ENCODE measurements at places on chromosomes 2 and 18.

- no peak for DNase-seq
Measured at GRCh38 chr18:22254088-22254487, 84.7 kb downstream of the GATA6 start.

GRCh38 chr18:685438-685837 is 27.0 kb downstream of the ENOSF1 start:
- DNase-seq: no peak

DNA sequence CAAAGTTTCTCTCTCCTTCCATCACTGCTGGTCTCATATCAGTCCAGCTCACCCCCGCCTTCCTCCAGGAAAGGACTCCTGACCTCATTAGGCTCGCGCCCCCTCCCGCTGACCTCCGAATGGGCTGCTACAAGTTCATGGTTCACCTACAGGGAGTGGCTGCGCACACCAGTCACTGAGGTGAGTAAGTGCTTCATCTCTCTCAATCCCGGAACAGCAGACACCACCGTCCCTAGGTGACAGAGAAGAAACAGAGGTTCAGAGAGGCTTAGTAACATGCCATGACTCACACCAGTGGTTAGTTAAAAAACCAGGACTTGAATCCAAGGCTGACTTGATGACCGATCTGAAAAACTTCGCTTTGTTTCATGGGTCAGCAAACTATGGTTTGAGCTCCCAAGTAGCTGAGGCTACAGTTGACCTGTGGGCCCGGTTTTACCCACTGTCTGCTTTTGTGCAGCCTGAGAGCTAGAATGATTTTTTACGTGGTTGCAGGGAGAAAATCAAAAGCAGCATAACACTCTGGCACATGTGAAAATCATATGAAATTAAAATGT is 42.0 kb downstream of the ZFP36L2 start:
- DNase-seq: no peak

GRCh38 chr2:9278439-9278838 is 71.8 kb downstream of the ASAP2 start:
- DNase-seq: no peak

GRCh38 chr2:95667480-95667879 is 75.7 kb downstream of the TRIM43 start:
- no peak for DNase-seq

GRCh38 chr2:207313947-207314346 is 148.2 kb upstream of the KLF7 start:
- no peak for DNase-seq

DNA sequence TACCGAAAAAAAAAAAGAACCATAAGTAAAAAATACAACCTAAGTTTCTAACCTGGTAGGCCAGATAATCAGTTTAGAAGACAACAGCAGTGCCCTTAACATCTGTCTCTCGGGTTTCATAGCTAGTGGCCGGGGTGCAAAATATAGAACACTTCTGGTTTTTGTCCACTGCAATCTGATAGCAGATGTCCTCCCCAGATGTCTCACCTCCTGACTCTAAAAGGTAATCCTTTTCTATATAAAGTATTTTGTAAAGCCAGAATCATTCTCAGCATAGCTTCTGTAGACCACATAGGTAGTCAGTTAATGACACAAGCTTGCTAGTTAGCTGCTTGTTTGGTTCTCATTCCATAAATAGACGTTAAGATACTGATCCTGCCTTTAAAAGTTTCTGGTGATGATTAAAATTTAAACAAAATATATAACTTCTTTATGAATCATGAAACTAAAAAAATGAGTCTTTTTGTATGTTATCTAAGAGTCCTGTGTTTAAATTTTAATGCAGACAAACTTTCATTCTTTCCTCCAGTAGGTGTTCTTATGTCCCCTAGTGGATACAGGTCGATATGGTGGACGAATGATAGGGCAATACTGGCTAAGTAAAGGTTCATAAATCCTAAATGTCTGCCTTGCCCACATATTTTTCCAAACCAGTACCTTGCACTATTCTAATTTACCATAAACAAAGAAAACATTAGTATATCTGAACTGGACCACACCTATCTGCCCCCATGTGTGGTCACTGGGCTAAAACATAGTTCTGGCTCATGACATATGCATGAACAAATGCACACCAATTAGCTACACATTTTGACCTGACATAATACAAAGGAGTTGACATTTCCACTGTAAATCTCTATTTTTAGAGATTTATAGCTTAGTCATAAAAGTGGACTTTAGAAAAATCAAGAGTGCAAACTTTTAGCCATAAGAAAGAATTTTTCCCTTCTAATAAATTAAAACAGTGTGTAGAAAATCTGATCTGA is 171.0 kb downstream of the SRBD1 start:
- no peak for DNase-seq

DNA sequence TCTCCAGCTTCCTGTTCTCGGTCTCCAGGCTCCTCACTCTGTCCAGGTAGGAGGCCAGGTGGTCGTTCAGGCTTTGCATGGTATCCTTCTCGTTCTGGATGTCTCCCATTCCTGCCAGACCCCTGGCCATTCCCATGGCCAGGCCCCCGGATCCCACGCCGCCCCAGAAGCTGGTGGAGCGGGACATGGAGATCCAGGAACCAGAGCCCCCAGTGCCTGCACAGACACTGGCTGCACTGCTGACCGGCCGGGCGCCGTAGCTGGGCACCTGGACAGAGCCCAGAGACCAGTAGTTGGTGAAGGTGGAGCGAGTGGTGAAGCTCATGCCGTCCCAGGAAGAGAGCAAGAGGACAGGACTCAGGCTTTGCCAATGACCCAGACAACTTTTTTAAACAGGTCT is 129.1 kb upstream of the WDR75 start:
- DNase-seq: no peak

DNA sequence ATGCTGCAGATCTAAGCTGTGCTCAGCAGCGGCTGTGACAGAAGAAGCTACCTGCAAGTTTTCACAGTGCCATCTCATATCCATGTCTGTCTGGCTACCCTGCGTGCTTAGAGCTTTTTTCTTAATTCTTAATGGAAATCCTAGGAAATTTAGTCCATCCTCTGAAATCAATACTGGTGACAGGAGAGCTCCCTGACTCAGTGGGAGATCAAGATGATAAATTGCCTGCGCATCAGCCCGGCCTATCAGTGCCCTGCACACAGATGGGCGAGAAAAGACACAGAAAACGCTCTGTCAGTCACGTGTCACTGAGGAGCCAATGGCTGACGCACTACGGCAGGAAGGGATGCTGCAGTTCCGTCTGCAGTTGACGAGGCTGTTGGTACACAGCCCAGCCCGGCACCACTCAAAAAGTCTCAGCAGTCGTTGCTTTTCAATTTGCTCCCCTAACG is 819.6 kb upstream of the FSHR start:
- DNase-seq: peak; percentile 91

GRCh38 chr2:16507655-16508489 is 157.8 kb downstream of the CYRIA start:
- DNase-seq: no peak

GRCh38 chr2:178088774-178089270 is 16.2 kb upstream of the PDE11A start:
- no peak for DNase-seq

DNA sequence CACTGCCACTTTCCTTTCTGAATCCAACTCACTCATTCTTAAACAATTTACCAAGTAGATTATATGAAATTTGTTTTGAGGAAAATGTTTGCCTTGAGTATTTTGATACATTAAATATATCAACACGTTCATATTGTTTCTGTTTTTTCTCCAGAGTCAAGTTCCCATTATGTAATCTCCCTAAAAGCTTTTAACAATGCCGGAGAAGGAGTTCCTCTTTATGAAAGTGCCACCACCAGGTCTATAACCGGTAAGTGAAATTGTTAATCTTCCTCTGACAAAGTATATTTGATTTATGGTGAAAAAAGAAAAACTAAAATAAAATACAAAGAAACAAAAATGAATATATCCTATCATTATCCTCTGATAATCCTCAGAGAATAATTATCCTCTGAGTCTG is 838.6 kb downstream of the MBD2 start:
- no peak for DNase-seq

GRCh38 chr18:3415110-3415509 is 34.9 kb upstream of the TGIF1 start:
- no peak for DNase-seq

GRCh38 chr2:189534854-189535832 is 45.4 kb downstream of the SLC40A1 start:
- no peak for DNase-seq

DNA sequence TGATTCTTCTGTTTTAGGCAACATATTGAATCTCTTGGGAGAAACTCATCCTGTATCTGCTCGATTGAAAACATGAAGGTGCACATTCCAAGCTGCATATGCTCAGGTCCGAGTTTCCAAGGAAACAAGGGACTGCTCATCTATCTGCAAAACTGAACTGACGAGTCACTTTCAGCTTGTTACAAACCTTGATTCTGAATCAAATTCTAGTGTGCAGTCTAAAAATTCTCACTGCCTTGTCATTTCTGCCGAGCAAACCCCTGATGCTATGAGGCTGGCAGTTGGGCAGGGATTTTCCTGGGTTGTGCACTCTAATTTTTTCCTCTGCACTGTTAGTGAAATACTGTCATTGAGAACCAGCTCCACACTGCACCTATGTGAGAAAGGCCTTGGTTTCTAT is 101.3 kb upstream of the ETAA1 start:
- no peak for DNase-seq

DNA sequence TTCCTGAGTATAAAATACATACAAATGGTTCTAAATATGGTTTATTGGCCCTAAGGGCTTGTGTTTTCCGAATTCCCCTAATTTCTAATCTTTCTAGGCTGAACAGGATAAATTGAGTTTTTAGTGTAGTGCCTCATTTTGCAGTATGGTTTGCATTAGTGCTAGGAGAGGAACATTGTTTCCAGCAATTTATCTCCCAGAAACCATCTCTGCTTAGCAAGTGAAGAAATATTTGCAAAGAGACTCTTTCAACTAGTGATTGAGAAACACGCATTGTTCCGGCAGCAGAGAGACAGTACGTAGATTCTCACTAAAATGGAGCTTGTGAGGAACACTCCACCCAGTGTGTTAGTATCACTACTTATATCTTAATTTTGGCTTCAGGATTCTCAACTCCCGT is 177.8 kb upstream of the EPAS1 start:
- no peak for DNase-seq

DNA sequence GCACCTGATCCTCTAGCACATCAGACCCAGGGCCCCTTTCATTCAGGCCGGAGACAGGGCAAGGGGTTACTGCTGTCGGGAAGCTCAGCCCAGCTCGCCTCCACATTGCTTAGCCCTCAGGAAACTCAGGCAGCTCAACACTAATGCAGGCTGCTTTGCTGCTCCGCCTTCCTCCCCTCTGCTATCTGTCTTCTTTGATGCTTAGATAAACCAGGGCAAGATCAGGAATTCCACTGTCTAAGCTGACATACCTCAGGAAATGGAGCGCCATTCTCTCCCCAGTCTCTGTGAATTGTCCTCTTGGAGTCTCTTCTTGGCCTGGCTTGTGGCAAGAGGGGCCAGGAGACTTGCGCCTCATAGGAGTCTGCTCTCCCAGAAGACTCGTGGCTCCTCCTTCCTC is 25.5 kb upstream of the EXOC6B start:
- DNase-seq: no peak

GRCh38 chr2:2826621-2827020 is 495.5 kb upstream of the MYT1L start:
- DNase-seq: no peak

DNA sequence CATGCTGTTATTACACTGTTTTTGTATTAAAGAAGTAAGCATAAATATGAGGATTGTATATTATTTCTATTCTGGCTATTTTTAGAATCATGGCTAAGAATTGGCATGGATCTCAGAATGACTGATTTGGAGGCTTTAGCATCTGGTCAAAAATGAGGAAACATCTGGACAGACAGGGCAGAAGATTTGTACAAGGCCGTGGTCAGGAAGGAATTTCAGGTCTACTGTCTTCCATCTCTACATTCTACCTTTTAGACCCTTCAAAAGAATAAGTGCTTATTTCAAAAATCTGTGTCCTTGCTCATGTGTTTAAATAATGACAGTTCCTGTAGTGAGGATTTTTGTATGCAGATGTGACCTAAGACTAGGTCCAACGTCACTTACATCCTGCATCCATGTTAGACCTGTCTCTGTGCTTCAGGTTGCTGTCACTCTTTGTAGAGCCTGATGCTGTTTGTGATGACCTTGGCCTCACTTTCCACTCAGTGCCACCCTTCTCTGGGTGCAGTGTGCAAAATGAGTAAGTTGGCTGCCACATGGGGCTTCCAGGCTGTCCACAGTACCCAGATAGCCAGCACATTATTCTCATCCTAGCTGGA is 54.7 kb upstream of the B3GNT2 start:
- no peak for DNase-seq

- no peak for DNase-seq
Measured at GRCh38 chr18:47893939-47894699, 36.3 kb downstream of the SMAD2 start.

DNA sequence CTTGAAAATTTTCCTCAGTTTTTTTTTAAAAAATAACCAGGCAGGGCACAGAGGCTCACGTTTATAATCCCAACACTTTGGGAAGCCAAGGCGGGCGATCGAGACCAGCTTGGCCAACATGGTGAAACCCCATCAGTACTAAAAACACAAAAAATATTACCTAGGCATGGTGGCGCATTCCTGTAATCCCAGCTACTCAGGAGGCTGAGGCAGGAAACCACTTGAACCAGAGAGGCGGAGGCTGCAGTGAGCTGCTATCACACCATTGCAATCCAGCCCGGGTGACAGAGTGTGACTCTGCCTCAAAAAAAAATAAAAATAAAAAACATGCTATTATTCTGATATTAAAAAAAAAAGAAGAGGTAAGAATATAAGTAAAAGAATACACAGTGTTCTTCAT is 191.0 kb downstream of the ZEB2 start:
- DNase-seq: no peak

DNA sequence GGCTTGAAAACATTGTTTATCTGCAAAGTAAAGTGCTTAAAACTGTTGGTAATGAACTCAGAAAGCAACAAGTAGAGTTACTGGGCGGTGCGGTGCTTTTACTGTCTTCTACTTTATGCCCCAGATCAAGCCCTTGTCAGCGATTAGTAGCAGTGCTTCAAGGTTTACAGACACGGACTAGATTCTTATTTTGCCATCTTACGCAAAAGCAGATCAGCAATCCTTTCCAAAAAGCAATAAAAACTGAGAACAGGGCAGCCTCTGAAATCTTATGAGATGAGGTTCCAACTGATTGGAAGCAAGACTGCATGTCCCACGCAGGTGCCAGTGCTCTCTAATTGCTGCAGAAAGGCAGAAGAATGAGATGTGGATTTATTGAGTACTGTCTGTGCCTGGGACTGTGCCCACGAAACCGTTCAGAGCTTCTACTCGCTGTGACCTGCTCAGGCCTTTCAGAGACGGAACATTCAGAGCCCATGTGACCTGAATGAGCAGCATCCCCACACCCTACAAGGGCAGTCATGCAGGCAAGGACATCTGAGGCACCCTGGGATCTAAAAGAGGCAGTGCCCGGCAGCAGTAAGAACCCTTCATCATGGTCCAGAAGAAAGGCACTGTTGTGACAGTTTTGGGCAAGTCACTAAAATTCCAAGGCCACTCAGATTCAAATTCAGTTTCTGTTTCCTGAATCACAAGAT is 15.7 kb downstream of the COL4A3 start:
- no peak for DNase-seq

- no peak for DNase-seq
Measured at GRCh38 chr2:104289651-104290565, 564.0 kb upstream of the POU3F3 start.

Measured in NCI-H1417 treated with DMSO at 0.1 percent for 48 hours (cell line).